ENCODE measurements at places on chromosomes 13 and 19. TPM values are rescaled to one million over a fixed set of nuclear protein-coding genes. Genes with fewer than 3 reads are reported as not detected.

Gene PROZ
- not detected for total RNA-seq

Gene FFAR2
- 0.36 TPM for total RNA-seq

Gene MAP4K1
- total RNA-seq, result 9.0 TPM

- DNase-seq, result no peak
Observed at GRCh38 chr13:110214637-110215036, 92.3 kb downstream of the COL4A1 start.

- DNase-seq, result no peak
Observed at GRCh38 chr19:37227996-37228395, 10.0 kb downstream of the ZNF383 start.

- DNase-seq, result no peak
Observed at GRCh38 chr19:7744871-7745650, 2.3 kb downstream of the CD209 start.

DNA sequence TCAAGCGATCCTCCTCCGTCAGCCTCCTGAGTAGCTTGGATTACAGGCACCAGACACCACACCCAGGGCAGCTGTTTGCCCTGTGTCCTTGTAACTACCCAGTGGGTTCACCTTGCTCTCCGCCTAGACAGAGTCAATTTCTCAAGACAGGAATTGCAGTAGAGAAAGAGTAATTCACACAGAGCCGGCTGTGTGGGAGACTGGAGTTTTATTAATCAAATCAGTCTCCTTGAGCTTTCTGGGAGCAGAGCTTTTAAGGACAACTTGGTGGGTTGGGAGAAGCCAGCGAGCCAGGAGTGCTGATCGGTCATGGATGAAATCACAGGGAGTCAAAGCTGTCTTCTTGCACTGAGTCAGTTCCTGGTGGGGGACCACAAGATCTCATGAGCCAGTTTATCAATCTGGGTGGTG, 20.6 kb upstream of the ADGRE1 start:
- no peak for DNase-seq

- no peak for DNase-seq
Observed at GRCh38 chr19:4556597-4557127, 2.8 kb downstream of the SEMA6B start.

- DNase-seq, result no peak
Observed at GRCh38 chr19:27824108-27824507, 1388.8 kb downstream of the UQCRFS1 start.

GRCh38 chr13:107375701-107376340, 807.9 kb upstream of the ARGLU1 start:
- DNase-seq, result no peak

Data from ureter (tissue), 1 donor.